ENCODE measurements at places on chromosomes 16 and 17.

GRCh38 chr16:89744813-89745212, 23.5 kb downstream of the ZNF276 start:
- DNase-seq, result no peak

DNA sequence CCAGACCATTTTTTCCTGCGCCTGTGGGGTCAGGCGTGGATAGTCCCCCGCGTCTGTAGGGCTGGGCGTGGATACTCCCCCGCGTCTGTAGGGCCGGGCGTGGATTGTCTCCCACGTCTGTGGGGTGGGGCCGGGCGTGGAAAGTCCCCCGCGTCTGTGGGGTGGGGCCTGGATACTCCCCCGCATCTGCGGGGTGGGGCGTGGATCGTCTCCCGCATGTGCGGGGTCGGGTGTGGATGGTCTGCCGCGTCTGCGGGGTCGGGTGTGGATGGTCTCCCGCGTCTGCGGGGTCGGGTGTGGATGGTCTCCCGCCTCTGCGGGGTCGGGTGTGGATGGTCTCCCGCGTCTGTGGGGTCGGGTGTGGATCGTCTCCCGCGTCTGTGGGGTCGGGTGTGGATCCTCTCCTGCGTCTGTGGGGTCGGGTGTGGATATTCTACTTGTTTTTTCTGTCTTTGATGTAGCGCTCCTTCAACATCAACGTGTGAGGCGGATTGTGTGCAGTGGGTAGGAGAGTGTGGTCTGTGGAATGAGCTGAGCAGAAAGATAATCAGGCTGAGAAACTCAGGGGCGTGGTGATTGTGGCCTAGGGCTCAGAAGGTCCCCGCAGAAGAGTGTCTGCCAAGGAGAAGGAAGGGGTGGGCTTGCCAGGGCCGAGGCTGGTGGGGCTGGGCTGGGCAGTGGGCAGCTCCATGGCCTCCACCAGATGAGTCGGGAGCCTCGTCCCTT, 3.2 kb downstream of the GNPTG start:
- DNase-seq, result no peak

DNA sequence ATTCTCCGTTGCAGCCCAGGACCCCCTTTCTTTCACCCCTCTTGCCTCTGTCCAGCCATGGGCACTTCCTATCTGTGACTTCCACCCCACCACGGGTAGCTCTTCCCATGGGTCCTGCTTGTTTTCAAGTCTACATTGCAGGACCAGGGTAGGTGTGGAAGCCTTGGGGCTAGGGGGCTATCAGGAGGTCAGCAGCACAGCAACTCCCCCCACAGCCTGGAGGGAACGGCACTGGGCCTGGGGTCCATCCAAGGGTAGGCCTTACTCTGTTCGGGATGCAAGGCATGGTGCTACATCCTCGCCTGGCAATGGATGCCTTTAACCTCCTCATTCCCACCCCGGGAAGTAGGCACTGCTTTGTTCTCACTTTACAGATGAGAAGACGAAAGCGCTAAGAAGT, 109.3 kb downstream of the IRX5 start:
- DNase-seq, result no peak

GRCh38 chr16:85839681-85840240, 40.3 kb downstream of the COX4I1 start:
- no peak for DNase-seq

DNA sequence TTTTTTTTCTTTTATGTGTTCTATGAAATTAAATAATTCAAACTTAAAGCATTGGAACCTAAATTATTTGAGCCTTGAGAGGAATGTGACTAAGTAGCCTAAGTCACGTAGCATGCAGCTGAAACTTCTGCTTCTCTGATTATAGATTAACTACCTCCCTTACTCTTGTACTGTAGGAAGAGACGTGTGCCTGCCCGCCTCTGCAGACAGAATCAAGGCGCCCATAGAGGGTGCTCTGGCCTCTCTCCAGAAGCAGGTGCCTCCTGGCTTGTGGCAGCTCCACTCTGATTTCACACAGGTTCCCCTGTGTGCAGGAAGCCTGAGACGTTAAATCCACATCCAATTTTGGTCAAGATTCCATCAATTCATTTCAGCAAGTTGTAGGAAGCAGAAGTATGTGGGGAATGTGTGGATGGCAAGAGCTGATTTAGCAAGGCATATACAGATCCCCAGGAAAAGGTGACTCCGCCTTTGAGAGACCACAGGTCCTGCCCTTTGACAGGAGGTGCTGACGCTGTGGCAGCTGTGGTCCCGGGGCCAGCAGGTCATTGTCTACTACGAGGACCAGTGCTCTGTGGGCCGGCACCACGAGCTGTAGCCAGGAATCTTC, 1418.8 kb downstream of the CDH11 start:
- DNase-seq, result no peak

GRCh38 chr17:50887705-50888245, 21.6 kb upstream of the TOB1 start:
- no peak for DNase-seq

- no peak for DNase-seq
These were observed 1015.1 kb upstream of the EEF2KMT start for GRCh38 chr16:6112700-6113099.

DNA sequence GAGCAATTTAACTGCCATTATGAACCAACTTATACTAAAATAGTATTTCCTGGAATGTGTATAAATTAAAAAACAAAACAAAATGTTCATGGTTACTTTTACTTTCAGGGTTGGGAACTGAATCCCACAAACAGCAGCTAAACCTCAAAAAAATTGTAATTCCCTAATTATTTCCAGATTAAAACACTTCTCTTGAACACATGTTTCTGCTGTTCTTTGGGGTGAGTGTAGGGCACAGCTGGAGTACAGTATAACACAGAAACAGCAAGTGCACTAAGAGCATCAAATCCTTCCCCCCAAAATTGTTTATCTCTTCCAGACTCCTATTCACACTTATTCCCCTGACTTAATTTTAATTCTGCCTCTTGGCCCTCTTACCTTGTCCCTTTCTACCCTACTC, 56.4 kb downstream of the KANSL1 start:
- DNase-seq, result no peak

DNA sequence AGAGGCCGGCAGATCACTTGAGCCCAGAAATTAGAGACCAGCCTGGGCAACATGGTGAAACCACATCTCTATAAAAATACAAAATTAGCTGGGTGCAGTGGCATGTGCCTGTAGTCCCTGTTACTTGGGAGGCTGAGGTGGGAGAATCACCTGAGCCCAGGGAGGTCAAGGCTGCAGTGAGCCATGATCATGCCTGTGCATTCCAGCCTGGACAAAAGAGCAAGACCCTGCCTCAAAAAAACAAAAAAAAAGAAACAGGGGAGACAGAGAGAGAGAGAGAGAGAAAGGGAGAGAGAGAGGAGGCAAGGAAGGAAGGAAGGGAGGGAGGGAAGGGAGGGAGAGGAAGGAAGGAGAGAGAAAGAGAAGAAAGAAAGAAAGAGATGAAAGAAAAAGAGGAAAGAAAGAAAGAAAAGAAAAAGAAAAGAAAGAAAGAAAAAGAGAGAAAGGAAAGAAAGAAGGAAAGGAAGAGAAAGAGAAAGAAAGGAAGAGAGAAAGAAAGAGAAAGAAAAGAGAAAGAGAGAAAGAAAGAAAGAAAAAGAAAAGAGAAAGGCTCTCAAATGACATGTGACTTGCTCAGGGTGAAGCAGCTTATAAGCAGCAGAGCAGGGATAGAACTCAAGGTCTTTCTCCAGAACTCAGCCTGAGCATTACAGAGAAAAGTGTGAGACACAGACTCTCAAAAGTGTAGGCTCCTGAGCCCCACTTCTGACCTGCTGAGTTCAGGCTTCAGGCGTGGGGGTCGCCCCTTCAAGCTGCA, 15.5 kb downstream of the CX3CL1 start:
- DNase-seq, result no peak

- DNase-seq, result no peak
These were observed 46.4 kb upstream of the SDK2 start for GRCh38 chr17:73690676-73691075.

DNA sequence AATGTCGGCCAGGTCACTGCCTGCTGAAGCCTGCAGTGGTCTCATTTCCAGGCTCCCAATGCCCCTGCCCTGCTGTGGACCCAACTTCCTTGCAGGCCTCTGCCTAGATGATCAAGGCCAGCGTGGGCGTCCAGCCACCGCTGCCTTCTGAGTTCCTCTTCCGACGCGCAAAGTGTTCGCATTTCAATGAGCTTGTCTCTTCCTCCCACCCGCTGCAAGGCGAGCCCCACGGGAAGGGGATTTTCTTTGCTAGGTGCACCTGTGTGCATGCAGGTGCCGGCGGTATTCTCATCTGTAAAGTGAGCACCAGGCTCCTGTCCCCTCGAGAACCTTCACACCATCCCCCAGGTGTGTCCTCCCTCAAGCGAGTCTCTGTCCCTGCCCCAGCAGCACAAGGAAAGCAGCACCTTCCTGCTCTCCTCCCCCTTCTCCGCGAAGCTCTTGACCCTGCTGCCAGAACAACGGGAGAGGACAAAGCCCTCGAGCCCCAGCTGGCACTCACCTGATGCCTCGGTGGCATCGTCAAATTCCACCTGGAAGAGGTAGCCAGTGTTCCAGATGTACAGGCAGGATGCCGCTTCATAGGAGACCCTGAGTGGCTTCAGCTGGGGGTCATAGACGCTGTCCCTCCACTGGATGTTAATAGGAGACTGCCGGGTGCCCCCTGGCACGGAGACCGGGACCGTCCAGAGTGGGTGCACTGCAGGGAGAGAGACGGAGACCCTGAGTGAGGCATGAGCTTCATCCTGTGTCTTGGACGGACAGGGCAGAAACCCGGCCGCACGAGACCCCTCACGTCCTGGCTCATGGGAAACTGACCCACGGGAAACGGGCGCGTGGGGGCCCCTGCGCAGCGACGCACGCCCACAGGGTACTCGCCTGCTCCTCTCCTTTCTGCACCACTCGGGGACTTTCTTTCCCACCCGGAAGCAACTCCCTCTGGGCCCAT, 9.8 kb downstream of the CA5A start:
- no peak for DNase-seq

DNA sequence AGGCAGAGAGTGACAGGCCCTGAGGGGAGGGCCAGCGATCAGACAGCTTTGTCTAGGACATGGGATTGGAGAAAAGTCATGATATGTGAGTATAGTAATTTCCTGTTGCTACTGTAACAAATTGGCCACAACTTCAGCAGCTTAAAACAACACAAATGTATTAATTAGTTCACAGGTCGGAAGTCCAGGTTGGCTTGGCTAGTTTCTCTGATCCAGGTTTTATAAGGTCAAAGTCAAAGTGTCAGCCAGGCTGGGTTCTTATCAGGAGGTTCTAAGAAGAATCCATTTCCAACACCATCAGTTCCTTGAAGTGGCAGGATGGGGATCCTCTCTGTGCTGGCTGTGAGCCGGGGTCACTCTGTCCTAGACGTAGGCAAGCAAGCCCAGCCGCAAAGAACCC, 76.2 kb upstream of the SEC14L1 start:
- no peak for DNase-seq

DNA sequence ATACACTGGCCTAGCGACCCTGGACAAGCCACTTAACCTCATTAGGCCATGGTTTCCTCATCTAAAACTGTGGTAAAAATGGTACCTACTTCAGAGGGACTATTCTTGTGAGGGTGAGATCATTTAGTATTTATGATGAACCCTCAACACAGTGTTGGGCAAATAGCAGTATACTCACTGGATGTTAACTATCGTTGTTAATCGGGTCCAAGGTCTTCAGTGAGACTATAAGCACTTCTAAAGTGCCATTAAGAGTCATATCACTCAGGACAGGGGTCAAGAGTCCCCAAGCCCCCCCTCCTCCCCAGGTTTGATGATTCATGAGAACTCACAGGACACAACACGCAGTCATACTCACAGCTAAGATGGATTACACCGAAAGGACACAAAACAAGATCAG, 11.0 kb downstream of the TK2 start:
- no peak for DNase-seq

- DNase-seq, result no peak
These were observed 145.9 kb upstream of the PLCG2 start for GRCh38 chr16:81633147-81633619.

DNA sequence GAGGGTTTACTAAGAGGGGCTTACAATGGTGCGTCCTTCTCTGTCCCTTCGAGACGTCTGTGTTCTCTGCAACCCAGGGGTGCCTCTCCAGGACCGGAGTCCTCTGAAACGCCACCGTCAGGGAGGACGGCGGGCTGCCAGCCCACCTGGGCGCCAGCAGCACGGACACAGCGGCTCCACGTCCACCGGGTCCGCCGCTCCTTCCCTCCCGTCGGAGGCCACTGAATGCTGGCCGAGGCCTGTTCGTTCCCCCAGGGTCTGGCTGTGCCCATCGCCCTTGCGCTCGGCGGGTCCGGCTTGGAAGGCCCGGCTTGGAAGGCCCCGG, 403 bp downstream of the TEPSIN start:
- no peak for DNase-seq

DNA sequence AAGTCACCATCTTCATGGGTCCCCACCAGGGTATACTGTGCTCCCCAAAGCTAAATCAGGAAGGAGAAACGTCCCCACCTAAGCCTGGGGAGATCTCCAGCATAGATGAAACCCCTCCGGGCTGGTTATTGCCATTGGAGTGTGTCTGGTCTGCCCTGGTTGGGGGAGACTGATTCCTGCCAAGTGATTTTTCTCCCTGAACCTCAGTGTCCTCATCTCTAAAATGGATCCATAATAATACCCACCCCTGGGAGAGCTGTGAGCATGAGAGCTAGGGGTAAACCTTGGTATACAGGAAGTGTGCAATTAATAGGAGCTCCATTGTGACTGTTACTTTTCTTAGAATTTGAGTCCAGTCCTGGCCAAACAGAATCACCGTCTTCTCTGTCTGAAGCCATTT, 111.1 kb downstream of the CMIP start:
- DNase-seq, result no peak

DNA sequence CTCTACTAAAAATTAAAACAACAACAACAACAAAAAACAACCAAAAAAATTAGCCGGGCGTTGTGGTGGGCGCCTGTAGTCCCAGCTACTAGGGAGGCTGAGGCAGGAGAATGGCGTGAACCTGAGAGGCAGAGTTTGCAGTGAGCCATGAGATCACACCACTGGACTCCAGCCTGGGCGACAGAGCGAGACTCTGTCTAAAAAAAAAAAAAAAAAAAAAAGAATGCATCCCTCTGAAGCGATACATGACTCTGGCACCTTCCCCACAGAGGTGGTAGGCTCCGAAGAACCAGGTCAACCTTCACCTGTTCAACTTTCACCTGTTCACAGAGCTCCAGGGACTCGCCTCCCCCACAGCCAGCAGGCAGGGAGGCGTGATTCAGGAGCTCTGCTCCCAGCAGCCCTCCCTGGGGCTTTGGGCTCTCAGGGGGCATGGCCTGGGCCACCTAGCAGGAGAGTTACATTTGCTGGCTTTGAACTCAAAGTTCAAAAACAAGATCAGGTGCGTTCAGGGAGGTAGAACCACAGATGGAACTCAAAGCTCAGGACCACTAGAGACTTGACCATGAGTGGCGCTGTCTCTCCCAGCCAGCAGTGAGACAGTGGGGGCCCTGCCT, 5.6 kb downstream of the VAC14 start:
- DNase-seq, result no peak

GRCh38 chr17:79933863-79934652, 94.8 kb upstream of the CBX4 start:
- DNase-seq, result no peak

DNA sequence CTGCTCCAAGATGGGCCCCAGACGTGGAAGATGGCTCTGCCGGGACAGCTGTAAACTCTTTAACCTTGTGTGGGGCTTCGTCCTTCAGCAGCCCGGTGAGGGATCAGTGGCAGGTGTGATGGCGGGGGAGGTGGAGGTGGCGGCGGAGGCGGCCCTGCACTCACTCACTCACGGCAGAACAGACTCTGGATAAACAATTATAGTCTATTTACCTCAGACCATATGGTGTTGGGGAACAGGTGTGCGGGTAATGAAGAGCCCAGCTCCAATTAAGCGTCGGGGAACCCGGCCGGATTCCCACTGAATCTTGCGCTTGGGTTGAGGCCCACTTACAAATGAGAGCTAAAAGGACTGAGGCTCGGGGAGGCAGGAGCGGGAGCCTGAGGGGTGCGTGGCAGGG, 104.3 kb upstream of the SDK2 start:
- DNase-seq, result peak; percentile 70

- DNase-seq, result no peak
These were observed 56.9 kb upstream of the SOX9 start for GRCh38 chr17:72063756-72064450.

All from NCI-H1417 treated with DMSO at 0.1 percent for 48 hours (cell line).